ENCODE measurements at places on chromosomes 4 and X. TPM values are rescaled to one million over a fixed set of nuclear protein-coding genes. Genes with fewer than 3 reads are reported as not detected.

Gene RASL11B
- total RNA-seq, result 0.17 TPM

Gene GABRB1
- not detected for total RNA-seq

Gene RHOXF1
- total RNA-seq, result 0.29 TPM

Gene C4orf51
- not detected for total RNA-seq

Gene TBC1D25
- 20.1 TPM for total RNA-seq

Gene UGT2B15
- total RNA-seq, result not detected

Gene SPATA4
- not detected for total RNA-seq

Gene GPR173
- not detected for total RNA-seq

Gene CCNA2
- total RNA-seq, result 61.5 TPM

Gene CNGA1
- not detected for total RNA-seq

Gene REELD1
- 0.12 TPM for total RNA-seq

Gene CACNA1F
- total RNA-seq, result 0.22 TPM

Gene AADAT
- total RNA-seq, result not detected

Gene GAGE13
- total RNA-seq, result not detected

Gene RRH
- total RNA-seq, result 0.15 TPM

Gene FAM200B
- 11.3 TPM for total RNA-seq

Gene SYP
- total RNA-seq, result 3.3 TPM

Data from T-helper 1 cell treated with Interleukin-12 subunit alpha and Interleukin-12 subunit beta and Interleukin-4 antibody, amounts not matched to agents 30 ng/mL and 1 ng/mL, for 36 hours (primary cell).